ENCODE measurements at places on chromosomes 12 and 14. TPM values are rescaled to one million over a fixed set of nuclear protein-coding genes. Genes with fewer than 3 reads are reported as not detected.

The SLC25A21 gene
- 3.4 TPM for polyA plus RNA-seq

DNA sequence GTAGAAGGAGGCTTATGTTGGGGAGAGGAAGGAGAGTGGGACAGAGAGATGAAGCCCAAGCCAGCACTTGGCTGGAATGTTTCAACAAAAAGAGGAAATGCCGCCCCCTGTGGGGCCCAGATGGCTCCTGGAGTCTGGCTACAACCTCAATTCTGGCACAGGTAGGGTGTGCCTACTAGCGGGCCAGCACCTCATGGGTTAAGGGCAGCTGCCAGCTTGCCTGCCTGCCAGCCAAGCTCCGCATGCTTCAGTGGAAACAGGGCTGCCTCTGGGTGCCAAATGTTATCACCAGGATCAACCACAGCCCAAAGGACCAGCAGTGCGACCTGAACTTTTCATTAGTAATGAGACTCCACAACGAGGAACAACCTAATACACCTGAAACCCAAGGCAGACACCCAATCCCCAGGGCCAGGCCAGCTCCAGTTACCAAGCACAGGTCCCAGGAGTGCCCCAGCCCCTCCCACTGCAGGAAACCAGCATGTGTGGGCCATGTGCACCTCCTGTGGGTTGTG lies 11.3 kb downstream of the RAB15 start:
- DNase-seq, result no peak

GRCh38 chr14:99812892-99813291 lies 19.7 kb downstream of the EML1 start:
- no peak for DNase-seq

The LRRK2 gene
- polyA plus RNA-seq, result 38.1 TPM

- DNase-seq, result no peak
Measured at GRCh38 chr14:96416292-96416691, 24.4 kb downstream of the AK7 start.

All from right renal cortex interstitium (tissue), 3 donors.